Esophagus muscularis mucosa (tissue), 4 donors: ENCODE measurements at places on chromosomes 4 and X. TPM values are rescaled to one million over a fixed set of nuclear protein-coding genes. Genes with fewer than 3 reads are reported as not detected.

Gene CCDC158
- 1.2 TPM for total RNA-seq

Gene GASK1B
- 27.8 TPM for total RNA-seq

Gene UGT2A3
- total RNA-seq = not detected

Gene CCDC149
- 30.3 TPM for total RNA-seq

Gene EXOC1L
- total RNA-seq = not detected
